Activated T-cell treated with anti-CD3 and anti-CD28 coated beads, Interleukin-2, amount 50 U/mL, for 72 hours (primary cell): ENCODE measurements at places on chromosomes 13 and 19. TPM values are rescaled to one million over a fixed set of nuclear protein-coding genes. Genes with fewer than 3 reads are reported as not detected.

GRCh38 chr13:31236211-31236786 is 36.5 kb downstream of the B3GLCT start:
- H3K4me3 ChIP-seq: no peak overlapping the region
- no peaks in the 10 kb centered on the region for H3K27me3 ChIP-seq

DNA sequence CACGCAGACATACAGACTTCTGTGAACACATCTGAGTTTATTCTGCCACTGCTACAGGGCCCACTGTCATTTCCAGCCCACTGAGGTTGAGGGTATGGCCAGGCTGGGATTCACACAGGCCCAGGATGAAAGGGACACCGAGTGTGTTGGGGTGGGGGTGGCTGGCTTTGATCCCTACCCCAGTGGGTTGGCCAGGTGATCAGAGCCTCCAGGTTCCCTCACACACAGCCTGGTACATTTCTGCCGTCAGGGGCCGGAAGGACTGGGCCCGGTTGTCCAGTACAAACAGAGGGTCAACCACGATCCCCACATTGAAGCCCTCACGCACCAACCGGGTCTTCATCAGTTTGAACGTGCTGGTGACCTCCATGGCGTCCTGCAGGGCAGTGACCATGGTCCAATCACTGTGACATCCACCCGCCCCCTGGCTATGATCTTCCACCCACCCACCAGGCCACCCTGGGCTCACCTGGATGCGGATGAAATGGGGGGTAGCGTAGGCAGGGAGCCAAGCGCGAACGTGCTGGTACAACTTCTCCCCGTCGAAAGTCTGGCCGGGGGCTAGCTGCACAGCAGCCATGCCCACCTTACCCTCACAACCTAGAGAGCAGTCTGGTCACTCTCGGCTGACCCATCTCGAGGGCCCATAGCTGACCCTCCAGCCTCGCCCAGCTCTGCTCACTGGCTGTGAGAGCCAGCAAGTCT is 13.3 kb downstream of the SLC27A5 start:
- no peak overlapping the region for H3K27ac ChIP-seq
- DNase-seq: no peak
- peaks cover 7% of the 10 kb centered on the region for H3K36me3 ChIP-seq
- H3K4me3 ChIP-seq: peak overlapping the region; percentile 100

DNA sequence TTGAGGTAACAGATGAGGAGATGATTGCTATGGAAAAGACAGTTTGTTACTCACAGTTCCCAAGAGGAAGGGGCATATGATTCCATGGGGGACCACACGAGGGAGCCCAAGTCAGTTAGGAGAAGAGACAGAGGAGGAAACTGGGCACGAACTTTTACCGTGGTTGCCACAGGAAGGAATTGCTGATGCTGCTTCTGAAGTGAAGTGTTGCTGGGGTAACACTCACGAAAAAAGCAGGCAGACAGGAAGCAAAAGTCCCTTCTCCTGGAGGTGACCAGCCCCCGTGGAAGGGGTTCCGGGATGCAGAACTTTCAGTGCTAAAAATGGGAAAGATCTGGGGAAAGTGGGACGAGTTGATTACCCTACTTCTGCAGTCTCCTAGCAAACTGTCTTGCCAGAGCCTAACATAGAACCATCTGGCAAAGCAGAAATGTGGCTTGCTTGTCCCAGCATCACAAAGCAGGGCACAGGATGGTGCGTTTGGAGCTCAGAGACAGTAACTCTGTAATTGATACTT is 35.4 kb upstream of the MAP3K10 start:
- no peak overlapping the region for H3K27ac ChIP-seq
- H3K27me3 ChIP-seq: no peaks in the 10 kb centered on the region
- no peaks in the 10 kb centered on the region for H3K36me3 ChIP-seq
- no peak overlapping the region for H3K4me3 ChIP-seq

DNA sequence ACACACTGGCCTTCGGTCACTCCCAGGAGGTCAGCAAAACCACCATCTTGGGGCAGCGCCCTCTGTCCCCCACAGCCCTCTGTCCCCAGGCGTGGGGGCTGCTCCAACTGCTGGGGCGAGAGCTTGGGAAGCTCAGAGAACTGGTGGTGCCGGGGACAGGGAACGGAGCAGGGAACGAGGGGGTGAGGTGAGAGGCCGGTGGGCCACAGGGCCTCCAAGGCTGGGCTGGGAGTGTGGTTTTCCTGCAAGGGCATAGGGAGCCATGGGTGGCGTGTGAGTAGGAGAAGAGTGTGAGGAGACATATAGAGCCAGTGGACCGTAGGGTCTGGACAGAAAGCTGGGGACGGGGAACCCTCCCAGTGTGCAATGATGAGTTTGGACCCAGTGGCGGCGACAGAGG is 34.1 kb downstream of the F2RL3 start:
- DNase-seq: no peak
- no peaks in the 10 kb centered on the region for H3K4me1 ChIP-seq
- H3K27me3 ChIP-seq: no peaks in the 10 kb centered on the region
- peaks cover 8% of the 10 kb centered on the region for H3K36me3 ChIP-seq

DNA sequence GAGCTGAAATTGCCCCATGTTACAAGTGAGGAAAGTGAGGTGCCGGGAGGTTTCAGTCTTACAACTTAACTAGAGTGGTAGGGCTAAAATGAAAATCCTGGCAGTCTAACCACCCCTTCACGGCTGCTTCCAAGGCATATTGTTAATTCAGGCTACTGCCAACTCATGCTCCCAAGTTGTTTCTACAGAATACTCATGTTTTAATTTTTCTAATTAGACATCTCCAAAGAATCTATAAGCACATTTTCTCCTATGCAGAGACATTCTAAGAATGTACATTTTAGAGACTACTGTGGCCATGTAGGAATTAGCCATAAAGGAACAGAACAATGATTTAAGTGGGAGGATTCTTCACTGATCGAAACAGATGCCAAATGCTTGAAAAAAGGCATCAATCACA is 7.0 kb upstream of the TSC22D1 start:
- peaks cover 11% of the 10 kb centered on the region for H3K27me3 ChIP-seq
- H3K27ac ChIP-seq: no peak overlapping the region
- H3K4me1 ChIP-seq: peaks cover 5% of the 10 kb centered on the region
- H3K36me3 ChIP-seq: no peaks in the 10 kb centered on the region
- no peak overlapping the region for H3K4me3 ChIP-seq

Gene KISS1R
- total RNA-seq: 1.0 TPM

GRCh38 chr13:88726075-88726474 is 1054.9 kb downstream of the SLITRK5 start:
- H3K27ac ChIP-seq: no peak overlapping the region
- H3K36me3 ChIP-seq: peaks cover 2% of the 10 kb centered on the region
- H3K4me1 ChIP-seq: no peaks in the 10 kb centered on the region
- no peak for DNase-seq
- H3K4me3 ChIP-seq: no peak overlapping the region
- H3K27me3 ChIP-seq: no peaks in the 10 kb centered on the region

DNA sequence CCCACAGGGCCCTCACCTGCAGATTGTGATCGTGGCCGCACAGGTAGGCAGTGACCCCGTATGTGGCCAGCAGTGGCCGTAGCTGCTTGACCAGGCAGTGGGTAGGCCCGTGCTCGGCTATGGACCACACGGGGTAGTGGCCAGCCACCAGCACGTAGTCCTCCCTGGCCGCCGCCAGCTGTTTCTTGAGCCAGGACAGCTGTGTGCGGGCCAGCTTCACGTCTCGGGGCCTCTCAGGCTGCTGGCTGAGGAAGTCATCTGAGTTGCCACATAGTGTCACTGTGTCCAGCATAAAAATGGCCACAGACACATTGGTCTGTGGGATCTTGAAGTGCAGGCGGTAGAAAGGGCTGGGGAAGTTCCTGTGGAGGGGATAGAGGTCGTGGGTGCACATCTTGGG is 1.2 kb downstream of the ACP5 start:
- no peak for DNase-seq
- H3K4me3 ChIP-seq: no peak overlapping the region
- peaks cover 32% of the 10 kb centered on the region for H3K4me1 ChIP-seq
- H3K27me3 ChIP-seq: no peaks in the 10 kb centered on the region
- H3K36me3 ChIP-seq: peaks cover 1% of the 10 kb centered on the region
